ENCODE measurements at places on chromosomes 7 and 10.

- no peak for DNase-seq
Measured at GRCh38 chr10:50603151-50603850, 20.5 kb downstream of the SGMS1 start.

DNA sequence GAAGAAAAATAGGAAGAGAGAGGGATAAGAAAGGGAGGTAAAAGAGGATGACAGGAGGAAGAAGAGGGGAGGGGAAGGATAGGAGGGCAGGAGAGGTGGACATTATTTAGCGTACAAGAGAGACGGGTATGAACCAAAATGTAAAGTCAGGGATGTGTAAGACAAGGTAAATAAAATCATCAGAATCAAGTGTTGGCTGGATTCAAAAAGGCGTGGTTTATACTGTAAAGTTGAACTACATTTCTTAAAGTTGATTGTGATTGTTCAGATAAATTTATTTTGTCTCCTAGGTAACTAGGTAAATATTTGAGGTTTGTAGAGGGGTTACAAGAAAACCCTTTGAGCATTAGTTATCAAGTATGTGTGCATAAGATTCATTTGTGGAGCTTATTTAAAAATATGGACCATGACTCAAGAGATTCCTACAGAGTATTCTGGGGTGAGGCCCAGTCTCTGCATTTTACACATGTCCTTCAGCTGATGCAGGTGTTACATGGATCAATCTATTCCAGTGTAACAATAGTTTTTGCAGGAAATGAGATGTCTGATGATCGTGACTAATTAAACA, 512.1 kb upstream of the MBL2 start:
- no peak for DNase-seq

- no peak for DNase-seq
Measured at GRCh38 chr10:13276749-13277365, 23.0 kb downstream of the PHYH start.

GRCh38 chr7:85851571-85852193, 664.8 kb upstream of the SEMA3D start:
- no peak for DNase-seq

GRCh38 chr7:148177972-148178371, 412.6 kb upstream of the C7orf33 start:
- DNase-seq = no peak

DNA sequence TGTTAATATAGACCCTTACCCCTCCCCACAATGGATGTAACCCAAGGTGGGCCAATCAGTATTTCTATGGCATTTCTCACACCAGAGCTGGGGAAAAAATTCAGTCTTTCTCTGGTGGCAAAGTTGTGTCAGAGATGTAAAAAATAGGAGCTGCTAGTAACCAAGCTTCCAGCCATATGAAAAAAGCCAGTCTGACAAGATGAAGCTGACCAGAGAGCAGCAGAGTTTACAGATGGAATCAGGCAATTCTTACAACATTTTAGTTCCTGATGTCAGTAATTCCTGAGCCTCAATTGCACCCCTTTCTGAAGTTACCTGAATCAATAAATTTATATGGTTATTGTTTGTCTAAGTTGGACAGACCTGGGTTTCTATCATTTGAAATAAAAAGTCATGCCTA, 286.3 kb downstream of the HPSE2 start:
- DNase-seq = no peak

GRCh38 chr10:87804939-87805569, 13.0 kb downstream of the ATAD1 start:
- DNase-seq = no peak

GRCh38 chr10:59000162-59000825, 176.1 kb upstream of the PHYHIPL start:
- DNase-seq = no peak

DNA sequence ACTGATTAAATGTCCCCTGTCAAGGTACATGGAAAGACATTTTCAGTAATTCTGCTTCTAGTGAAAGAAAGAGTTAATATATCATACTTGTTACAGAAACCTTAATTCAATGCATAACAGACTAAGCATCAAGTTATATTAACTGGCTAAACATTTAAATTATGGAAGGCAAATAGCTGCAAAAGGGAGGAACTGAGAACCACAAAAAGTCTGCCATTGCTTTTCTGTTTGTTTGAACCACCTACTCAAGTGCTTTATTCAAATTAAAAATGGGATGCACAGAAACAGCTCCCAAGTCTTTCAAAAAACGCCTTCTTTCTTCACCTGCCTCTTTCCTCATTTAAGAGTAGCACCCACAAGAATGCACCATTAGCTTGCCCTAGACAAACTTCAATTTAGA, 271.9 kb downstream of the RNLS start:
- DNase-seq = no peak

DNA sequence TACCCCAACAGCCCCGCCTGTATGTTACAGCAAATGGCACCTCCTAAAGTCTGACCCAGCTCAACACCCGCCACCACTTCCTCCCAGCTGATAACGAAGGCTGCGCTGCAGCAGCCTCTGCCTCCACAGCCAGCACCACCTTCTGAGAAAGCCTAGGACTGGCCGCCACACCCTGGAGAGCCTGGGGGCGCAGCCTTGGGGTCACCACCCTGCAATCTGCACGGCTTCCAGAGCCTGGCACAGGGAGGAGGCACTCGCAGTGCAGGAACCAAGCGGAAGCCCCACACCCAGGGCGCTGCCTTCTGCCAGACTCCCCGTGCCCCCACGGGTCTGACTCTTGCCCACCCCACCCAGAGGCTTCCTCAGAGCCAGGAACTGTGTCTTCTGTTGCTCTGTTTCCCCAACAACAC, 112.5 kb downstream of the MAD1L1 start:
- peak; percentile 57 for DNase-seq

DNA sequence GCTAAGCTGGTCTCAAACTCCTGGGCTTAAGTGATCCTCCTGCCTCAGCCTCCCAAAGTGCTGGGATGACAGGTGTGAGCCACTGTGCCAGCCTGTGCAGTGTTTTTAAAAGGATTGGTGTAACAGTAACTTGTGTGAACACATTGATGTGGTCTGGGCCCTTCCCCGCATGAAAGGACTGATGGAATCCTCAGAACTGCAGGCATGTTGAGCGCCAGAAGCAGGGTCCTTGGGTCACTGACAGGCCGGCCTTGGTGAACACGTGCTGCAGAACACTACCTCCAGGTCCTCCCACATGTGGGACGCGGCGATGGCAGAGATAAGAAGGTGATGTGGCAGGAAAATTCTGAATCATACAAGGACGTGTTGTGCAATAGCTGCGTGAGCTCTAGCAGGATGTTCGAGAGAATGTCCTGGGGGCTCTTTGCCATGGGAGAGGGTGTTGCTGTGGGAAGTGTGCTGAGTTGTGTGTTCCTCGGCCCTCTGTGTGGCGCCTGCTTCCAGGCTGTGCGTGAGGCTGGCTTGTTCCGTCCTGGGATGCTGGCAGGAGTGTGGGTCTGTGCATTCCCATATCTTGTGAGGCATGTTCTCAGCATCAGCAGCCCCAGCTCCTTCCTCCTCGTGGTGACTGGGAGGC, 68.2 kb downstream of the DNAJB6 start:
- no peak for DNase-seq

DNA sequence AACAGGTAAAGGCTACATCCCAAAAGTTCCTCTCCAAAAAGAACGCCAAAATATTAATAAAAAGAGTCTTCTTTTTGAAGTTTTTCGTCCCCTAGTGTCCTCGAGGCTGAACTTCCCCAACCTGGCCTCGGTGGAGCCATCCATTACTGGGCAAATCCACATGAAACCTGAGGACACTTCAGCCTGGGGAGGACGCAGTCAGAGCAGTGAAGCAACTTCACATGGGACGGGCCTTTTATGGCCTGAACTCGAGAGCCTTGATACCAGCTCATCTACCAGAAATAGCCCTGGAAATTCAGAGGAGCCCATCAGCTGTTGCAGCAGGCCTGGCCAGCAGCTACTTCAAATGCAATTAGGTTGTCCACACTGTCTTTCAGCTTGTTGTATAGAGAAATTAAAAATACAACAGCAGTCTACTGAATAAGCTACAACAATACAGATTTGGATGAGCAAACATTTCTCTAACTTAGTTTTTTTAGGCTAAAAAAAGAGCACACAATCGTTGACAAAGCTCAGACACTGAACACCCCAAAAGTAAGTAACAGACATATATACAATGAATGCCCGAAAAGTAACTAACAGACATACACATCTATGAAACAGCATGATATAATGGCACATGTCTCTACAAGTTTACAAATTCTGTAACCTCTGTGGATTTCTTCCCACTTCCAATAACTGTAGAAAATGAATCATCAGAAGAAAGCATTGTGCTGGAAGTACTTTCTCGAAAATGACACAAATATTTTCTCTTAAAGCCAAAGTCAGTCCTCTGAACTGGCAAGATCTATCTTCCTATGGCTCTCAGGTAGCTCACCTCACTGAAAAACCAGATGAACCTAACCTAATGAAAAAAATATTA, at the start of gene SVIL:
Gene SVIL (minus strand): TSS at position 208 of the 862 bp plus-strand sequence. CDS start 79,913 bp downstream, outside the sequence.
- DNase-seq = no peak

All from CD4-positive, alpha-beta T cell treated with Interleukin-15 for 1 hour (primary cell).